ENCODE measurements at places on chromosomes 2 and 18.
A peak's percentile ranks its signal among the peaks of the same experiment; 100 is the strongest.

- DNase-seq: no peak
These were observed 6.0 kb downstream of the SPEG start for GRCh38 chr2:219440388-219441256.

GRCh38 chr2:133811409-133812125, 243.3 kb upstream of the NCKAP5 start:
- no peak for DNase-seq

- peak; percentile 60 for DNase-seq
These were observed 16.3 kb downstream of the GKN2 start for GRCh38 chr2:68936427-68936826.

DNA sequence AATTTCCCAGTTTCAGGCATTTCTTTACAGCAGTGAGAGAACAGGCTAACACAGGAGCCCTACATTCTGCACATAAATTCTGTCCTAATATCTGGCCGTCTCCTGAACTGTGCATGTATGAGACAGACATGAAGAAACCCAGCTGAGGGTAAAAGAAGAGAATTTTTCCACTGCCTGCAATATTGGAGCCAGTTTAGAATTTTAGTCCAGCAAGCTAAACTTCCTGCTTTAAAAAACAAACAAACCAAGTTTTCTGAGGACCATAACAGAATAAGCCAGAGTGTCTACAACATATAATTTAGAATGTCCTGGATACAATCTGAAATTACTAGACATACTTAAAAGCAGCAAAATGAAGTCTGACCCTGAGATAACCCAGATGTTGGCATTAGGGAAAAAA, 215.1 kb upstream of the KLHL29 start:
- DNase-seq: no peak

DNA sequence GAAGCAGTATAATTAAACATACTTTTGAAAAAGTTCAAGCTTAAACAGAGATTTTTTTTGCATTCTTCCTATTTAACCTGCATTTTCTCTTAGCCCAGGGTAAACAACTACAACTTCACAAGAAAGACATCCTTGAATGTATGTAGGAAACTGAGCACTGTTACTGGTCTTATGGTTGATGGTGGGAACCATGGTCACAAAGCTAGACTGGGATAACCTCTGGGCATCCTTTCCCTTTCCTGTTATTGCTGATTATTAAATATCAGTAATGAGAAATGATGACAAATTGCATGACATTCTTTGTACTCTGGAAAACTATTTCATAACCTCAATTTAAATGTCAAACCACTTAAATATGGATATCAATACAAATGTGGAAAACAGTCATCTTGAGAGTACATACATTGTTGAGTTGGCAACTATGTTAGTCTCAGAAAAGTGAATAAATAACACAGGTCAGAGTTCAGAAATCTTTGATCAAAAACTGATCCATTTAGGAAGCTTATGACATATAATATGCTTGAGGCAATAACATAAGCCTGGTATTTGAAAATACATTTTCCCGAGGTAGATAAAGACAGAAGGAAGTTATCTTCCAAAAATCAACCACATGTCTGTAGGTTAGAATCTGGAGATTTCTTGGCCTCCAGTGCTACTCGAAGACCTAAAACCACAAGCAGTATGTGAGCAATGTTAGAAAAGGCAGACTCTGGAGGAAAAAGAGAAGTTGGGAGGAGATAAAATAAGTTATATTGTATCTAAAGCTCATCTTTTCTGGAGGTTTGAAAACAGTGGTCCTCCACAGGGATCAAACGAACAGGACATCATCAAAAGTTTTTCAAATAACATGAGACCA, 65.2 kb upstream of the ST8SIA5 start:
- DNase-seq: no peak

DNA sequence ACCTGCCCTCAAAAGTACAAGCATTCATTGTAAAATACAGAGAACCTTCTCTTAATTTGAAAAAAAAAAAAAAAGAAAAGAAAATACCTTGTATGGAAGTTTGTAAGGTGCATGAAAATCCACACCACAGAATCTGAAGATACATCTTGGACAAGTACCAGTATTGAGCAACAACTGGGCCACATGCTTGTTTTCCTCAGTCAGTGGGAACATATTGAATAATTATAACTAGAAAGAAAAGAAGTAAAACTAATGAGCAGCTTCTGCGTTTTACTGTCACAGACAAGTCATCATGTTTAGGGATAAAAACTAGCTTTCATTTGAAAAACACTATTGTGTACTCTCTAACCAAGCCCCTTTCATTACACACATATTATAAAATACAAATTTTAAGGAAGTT, 5.8 kb upstream of the PEX13 start:
- DNase-seq: peak; percentile 39

DNA sequence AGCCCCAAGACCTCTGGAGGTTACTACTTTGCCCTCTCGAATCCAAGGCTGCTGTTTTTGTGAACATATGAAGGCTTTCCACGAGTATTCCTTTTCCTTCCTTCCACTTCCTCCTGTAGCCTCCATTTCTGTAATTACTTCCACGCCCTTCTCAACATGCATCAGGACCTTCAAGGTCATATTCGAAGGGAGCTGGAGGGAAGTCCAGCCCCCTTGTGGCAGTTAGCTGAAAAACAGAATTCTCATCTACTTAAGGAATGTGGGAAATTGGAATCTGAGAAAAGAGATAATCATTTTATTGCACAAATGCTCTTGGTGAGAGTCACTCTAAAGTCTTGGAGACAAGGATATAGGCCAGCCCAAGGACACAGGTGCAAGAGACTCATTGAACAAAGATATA, 1000.2 kb downstream of the TDRD15 start:
- peak; percentile 0 for DNase-seq

DNA sequence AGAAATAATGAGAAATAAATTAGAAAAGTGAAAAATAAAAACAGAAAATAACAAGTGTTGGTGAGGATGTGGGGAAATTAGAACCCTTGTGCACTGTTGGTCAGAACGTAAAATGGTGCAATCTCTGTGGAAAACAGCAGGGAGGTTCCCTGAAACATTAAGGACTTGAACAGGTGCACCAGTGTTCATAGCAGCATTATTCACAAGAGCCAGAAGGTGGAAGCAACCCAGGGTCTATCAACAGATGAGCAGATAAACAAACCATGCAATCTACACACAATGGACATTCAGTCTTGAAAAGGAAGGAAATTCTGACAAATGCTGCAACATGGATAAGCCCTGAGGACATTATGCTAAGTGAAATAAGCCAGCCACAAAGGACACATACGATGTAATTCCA, 58.2 kb upstream of the TFCP2L1 start:
- DNase-seq: no peak

Measured in fibroblast of pulmonary artery (primary cell).